ENCODE measurements at places on chromosomes 5 and 9.

DNA sequence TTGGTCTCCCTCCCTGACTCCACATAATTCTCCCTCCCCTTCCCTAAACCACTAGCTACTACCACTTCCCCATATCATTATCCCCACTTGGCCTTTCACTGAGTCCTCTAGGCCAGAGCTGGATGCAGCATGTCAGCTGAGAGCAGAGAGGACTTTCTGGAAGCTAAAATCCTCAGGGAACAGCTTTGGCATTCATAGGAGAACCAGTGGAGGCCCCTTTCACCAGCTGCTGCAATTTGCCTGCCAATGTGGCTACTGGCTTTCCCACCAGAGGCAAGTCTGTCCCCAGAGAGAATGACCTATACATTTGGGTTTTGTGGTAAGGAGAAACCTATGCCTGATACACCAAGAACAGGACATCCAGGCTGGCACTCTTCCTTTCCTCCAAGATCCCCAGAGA, 14.4 kb downstream of the FAM219A start:
- DNase-seq = no peak

GRCh38 chr5:159263569-159263905, 447 bp downstream of the UBLCP1 start:
- DNase-seq = no peak

DNA sequence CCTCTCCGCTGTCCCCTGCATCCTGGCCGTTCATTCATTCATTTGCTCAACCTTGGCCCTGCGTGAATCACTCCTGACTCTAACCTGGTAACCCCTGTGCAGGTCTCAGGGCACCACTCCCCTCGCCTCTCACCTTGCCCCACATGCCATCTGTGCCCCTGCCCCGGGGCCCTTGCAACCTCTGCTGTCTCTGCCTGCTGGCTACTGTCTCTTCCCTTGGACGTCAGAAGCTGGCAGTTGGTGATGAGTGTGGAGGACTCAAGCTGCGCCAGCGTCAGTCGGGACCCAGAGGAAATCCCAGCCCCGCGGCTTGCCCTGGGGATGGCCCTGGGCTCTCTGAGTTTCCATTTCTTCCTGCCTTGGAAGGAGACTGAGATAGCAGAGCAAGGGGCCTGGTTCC, 154.9 kb downstream of the OLFM1 start:
- no peak for DNase-seq

DNA sequence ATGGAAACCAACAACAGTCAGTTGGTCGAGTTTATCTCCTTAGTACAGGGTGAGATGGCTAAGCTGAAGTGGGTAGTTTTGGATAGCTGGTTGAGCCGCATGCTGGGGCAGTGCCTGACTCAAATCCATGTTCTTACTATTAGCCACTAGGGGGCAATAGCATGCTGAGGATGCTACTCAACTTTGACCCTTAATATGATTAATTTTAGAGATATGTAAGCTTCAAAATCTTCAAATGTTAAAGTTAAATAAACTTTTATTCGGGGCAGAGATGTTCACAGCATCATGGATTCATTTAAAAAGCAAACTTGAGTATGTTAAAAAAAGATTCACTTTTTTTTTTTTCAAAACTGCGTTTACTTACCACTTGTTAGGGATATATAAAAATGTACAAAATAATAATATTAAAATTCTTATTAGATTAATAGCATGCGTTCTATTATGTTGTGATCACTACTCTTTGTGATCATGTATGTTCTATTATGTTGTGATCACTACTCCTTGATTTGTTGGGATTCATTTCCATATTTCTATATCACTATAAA, 57.0 kb downstream of the C9orf153 start:
- no peak for DNase-seq

DNA sequence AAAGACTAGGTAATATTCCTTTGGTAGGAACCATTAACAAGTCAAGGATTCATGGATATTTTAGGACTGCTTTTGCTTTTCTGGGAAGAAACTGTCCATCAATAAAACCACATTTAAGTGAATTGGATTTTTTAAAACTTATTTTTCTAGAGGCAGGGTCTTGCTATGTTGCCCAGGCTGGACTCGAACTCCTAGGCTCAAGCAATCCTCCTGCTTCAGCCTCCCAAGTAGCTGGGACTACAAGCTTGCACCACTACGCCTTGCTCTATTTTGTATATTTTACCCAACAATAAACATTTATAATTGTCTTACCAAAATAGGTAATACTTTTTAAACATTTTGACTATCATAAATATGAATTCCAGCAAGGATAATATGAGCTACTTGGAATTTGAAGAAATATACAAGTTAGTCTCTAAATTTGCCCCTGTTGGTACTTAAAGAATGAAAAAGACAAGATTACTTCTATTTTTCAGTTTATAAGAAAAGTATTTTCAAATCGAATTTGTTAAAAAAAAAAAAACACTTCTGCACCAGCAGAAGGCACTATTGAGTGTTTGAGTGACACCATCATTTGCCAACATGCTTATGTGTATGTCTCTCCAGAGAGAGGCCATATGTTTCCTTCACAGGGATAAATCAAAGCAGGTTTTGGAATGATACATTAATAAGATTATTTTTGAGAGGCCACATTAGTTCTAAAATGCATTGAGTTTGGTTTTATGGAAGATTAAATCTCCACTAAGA, 60.0 kb upstream of the CARTPT start:
- no peak for DNase-seq

DNA sequence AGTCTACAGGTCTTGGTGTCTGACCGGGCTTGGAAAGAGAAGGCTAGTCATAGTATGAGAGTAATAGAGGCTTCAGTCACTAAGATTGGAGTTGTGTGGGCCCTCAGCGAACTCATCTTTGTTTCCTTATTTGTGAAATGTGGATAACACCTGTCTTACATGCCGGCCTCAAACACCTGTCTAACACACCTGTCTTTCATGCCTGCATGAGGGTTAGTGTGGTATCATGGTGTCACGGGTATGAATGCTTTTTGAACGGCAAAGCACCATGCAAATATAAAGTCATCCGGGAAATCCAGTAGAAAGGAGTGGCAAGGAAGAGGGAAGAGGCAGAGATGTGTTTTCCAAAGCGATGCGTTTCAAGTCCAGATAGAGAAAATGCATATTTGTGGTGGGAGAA, 25.5 kb downstream of the GRAMD2B start:
- DNase-seq = no peak
